ENCODE measurements at places on chromosomes 16 and 17.
A peak's percentile ranks its signal among the peaks of the same experiment; 100 is the strongest.

GRCh38 chr16:11642765-11643116 is 25.5 kb upstream of the SNN start:
- DNase-seq, result no peak

- DNase-seq, result no peak
These were observed 180.0 kb upstream of the CACNG3 start for GRCh38 chr16:24075931-24076716.

- no peak for DNase-seq
These were observed 137.5 kb upstream of the IRX3 start for GRCh38 chr16:54424043-54424451.

DNA sequence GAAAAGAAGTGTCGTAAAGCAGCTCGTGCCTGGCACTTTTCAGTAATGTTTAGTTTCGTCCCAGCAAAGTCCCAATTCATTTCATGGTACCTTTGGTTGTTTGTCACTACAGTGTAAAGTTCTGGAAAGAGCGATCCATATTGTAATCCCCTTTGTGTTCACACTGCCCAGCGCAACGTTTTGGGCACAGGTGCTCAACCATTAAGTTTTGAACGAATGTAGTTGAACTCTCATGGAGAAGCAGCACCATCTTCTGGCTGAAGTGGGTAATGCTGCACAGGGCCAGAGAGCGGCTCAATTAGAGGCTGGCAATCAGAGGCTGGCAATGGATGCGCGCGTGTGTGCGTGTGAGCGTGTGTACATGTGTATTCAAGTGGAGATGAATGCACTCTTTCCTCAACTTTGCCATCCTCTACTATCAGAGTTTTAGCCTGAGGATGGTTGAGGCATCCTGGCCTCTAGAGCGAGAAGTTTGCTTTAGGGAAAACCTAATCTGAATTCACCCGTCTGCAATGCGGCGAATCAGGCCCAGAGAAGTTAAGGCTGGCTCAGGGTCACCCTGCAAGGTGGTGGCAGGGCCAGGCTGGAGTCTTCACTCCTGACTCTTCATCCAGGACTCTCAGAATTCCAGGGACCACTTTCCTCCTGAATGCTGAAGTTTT is 29.9 kb downstream of the DYNLL2 start:
- DNase-seq, result peak; percentile 62

GRCh38 chr17:8997994-8998628 is 23.2 kb upstream of the NTN1 start:
- DNase-seq, result no peak

- DNase-seq, result no peak
These were observed 146.9 kb downstream of the ANKFN1 start for GRCh38 chr17:56300144-56300543.

DNA sequence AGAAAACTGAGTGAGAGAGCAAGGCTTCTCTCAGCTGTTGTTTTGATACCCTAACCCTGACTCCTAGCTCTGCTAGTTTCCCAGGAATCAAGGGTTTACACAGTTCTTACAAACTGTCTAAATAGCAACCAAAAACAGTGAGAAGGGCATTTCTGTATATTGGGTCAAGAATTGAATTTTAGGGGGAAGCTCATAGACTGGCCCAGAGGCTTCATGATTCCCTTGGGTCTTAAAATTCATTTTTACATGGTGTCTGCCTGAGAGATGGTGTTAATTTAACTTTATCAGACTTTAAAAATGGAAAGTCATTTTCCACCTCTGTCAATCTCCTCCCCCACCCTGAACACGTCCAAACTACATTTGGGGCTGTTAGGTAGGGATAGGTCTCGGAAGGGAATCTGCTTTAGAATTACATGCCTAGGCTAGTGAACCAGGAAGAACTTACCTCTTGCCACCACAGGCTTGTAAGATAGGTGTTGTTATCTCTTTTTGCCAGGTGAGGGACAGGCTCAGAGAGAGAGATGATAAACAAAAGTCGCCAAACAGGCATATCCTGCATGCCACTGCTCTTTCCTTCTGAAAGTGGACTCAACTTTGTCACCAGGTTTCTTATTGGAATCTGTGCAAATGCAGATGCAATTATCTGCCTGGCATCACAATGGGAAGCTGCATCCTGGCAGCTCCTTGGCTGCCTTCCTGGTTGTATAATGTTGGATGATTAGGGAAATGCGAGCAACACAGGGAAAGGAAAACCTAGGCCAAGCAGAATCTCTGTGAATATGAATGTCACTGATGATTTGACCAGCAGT is 3.1 kb downstream of the PHAF1 start:
- DNase-seq, result no peak

- DNase-seq, result no peak
These were observed 27.2 kb upstream of the ASGR2 start for GRCh38 chr17:7141824-7142223.

GRCh38 chr16:71439523-71439922 is 2.3 kb downstream of the TLE7 start:
- no peak for DNase-seq

DNA sequence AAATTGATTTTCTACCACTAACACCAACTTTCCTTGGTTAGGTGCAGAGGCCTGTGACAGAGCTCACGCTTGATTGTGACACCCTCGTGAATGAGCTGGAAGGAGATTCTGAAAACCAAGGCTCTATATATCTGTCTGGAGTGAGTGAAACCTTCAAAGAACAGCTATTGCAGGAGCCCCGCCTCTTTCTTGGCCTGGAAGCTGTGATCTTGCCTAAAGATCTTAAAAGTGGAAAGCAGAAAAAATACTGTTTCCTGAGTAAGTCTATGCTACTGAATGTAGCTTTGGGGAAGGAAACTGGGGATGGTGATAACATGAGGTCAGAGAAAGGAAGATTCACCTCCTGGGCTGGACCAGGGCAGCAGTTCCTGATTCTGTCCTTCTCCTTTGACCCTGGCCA is 38.3 kb downstream of the REXO5 start:
- DNase-seq, result no peak

DNA sequence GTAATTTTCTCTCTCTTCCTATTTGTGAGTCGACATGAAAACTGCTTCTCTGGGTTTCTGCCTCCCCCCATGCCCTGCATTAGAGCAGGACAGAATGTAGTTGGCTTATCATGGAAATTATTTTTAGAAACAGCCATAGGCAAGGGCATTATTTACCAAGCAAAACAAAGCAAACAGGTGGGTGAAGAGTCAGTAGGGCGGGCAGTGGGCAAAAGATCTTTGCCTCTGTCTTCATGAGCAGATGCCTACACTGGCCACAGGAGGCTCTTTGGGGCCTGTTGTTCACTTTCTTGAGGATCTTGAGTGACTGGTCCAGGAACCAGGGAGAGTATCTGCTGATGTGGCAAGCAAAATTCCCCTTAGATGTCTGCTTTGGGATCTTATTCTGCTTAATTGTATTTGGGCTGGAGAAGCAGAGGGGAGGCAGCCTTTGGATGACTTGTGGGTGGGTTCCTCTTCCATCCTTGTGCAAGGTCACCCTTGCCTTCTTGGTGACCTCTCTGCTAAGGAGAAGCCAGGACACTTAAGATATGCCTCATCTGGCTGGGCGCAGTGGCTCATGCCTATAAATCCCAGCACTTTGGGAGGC is 42.5 kb upstream of the CLEC19A start:
- DNase-seq, result no peak

Measured in NCI-H1092 (cell line).